ENCODE measurements at places on chromosomes 4 and X. TPM values are rescaled to one million over a fixed set of nuclear protein-coding genes. Genes with fewer than 3 reads are reported as not detected.

The BEX1 gene
- total RNA-seq, result not detected

The CT83 gene
- total RNA-seq, result not detected

The GABRG1 gene
- not detected for total RNA-seq

GRCh38 chr4:182922501-182923284, 5.5 kb upstream of the DCTD start:
- DNase-seq, result no peak

GRCh38 chrX:107716816-107717700, 58.5 kb downstream of the TSC22D3 start:
- DNase-seq, result peak; percentile 49

GRCh38 chr4:150609131-150609530, 27.2 kb downstream of the MAB21L2 start:
- DNase-seq, result peak; percentile 15

DNA sequence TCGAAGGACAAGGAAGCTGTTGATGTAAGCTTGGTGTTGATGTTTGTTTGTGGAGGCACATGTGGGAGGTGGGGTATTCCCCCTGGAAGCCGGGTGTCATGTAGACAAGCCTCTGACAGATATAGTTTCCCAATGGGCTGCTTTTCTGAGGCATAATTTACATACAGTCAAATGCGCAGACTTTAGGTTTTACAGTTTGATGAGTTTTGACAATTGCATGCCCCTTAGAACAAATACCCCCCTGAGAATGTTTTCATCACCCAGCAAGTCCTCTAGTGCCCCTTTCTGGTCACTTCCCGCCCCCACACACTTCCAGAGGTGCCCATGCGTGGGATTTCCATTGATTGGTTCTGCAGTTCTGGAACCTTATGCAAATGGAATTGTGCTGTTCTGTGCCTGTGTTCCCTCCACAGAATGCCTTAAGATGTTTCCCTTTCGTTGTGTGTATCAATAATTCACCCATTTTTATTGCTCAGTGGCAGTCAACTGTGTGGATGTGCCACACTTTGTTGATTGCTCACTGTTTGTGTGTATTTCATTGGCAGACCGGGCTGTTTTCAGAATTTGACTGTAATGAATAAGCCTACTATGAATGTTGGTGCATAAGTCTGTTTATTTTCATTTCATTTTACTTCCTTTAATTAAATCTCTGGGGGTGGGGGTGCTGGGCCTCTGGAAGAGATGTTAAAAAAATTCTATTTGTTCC, 8.5 kb downstream of the EVC start:
- DNase-seq, result no peak

All from bronchial epithelial cell (primary cell).